ENCODE measurements at places on chromosomes 3 and 15.

- no peak for DNase-seq
Observed at GRCh38 chr3:125087768-125088391, 32.1 kb upstream of the HEG1 start.

DNA sequence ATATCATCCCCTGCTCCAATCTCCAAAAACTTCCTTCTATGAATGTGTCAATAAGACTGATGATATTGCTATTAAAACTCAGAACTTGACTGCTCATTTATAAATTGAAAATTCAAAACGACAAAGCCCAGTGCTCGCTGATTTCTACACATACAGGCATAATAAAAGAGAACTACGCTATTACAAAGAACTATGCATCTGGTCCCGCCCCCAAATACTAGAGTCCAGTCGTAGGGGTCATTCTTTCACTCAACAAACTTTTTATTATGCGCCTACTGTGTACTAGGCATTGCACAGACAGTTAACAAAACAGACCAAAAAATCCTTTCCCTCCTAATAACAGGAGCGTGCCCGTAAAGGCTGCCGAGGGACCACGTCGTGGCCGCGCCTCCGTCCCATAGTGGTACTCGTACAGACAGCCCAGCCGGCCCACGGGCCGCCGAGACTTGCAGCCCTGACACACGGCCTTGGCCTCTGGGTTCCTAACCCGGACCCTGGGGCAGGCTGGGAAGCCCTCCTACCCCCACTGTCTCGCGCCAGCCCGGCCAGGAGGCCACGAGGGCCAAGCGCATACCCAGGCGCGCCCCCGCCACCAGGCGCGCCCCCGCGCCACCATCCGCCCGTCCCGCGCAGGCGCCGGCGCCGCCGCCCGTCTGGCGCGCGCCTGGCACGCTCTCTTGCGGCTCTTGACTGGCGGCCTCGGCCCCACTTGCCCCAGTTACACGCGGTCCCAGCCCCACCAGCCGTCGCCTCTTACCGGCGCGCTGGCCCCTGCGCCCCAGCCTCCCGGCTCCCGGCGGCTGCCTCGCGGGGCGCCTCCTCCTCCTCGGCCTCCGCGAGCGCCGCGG, 757 bp downstream of the AVEN start:
- peak; percentile 84 for DNase-seq

- no peak for DNase-seq
Observed at GRCh38 chr3:193314161-193314560, 64.4 kb downstream of the ATP13A5 start.

- DNase-seq: no peak
Observed at GRCh38 chr15:33277689-33278088, 33.1 kb upstream of the RYR3 start.

DNA sequence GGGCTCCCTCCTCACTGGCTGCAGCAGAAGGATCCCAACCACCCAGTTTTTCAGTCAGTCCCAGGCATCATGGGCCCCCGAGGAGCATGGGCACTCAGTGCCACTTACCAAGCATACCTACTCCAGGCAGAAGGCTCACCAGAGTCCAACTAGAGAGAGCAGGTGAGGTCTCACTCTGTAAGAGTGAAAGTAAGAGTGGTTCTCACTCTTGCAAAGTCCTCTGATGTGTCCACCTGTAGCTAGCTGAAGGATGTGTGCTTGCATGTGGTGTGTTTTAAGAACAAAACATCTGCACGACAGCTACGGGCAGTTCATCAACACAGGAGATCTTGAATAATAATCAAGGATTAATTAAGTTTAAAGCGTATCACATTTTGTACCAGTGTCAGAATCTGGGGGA, 49.7 kb downstream of the CCK start:
- no peak for DNase-seq

GRCh38 chr3:194093842-194094241, 42.1 kb upstream of the HES1 start:
- no peak for DNase-seq

DNA sequence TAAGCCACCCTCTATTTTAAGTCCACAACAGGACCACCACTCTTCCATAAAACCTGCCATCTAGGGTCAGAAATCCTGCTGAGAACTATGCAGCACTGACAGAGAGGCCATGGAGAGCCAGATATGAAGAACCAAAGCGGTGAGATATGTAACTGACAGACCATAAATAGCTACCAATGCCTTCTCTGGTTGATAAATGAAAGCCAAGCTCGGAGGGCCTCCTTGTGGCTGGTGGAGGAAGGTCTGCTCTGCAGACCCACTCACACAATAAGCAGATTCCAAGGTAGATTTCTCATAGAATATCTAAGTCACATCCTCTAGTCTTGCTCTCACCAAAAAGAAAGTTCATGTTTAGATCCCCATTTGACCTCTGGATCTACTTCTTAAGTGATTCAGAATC, 38.9 kb downstream of the RYK start:
- no peak for DNase-seq

- no peak for DNase-seq
Observed at GRCh38 chr3:53818221-53819162, 27.7 kb downstream of the CHDH start.

DNA sequence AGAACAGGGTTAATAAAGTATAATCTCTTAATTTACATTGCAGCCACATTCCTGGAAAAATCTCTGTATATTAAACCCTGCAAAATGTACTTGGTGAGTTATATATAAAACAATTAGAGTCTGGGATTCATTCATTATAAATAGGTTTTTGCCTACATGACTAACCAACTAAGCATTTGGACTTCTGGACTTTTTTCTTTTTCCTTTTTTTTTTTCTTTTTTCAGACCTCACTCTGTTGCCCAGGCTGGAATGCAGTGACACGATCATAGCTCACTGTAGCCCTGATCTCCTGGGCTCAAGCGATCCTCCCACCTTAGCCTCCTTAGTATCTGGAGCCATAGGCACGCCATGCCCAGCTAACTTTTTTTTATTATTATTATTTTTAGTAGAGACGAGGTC, 4.5 kb downstream of the DNAJC13 start:
- DNase-seq: no peak

DNA sequence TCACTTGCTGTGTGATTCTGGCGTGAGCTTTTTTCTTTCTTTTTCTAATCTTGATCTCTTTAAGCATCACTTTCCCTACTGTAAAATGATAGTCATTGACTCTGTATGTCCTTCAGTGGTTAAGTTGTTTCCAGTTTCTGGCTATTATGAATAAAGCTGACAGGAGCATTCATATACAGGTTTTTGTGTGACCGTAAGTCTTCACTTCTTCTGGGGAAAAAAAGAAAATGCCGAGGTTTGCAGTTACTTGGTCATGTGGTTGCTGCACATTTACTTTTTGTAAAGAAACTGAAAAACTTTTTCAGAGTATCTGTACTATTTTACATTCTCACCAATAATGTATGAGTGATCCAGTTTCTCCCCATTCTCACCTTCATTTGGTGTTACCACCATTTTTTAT, 247.4 kb upstream of the RBMS3 start:
- DNase-seq: no peak

DNA sequence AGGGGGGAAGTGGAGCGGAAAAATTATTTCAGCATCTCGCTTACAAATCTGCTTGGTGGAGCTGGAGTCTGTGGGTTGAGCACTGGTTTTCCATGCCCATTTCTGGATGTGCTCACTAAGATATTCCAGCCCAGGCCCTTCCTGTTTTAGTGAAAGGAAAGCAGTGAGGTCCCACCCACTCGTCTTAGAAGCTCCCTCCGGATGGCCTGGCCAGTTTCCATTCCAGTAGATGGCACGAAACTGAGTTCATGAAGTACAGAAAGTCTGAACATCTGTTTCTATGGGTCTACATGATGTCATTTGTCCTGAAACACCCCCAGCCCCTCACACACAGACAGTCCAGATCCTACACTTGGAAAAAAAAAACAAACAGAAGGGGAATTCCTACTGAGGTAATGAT, 31.9 kb upstream of the THSD4 start:
- DNase-seq: no peak

DNA sequence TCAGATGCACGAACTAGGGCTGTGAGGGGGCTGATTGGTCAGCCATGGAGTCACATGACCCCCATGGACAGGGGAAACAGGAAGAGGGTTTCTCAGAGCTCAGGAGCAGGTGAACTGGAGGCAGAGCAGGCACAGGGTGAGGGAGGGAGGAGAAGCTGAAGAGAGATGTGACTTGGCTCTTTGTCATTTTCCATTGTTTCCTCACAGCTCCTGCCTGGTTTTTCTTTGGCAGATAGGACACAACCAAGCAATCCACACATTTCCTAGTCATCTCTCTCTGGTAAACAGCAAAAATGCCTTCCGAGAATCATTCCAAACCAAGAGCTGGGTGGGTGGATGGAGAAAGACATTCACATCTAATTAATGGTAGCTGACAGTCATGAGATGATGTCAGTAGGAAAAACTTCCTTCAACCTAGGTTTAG, 43.4 kb upstream of the LMCD1 start:
- DNase-seq: no peak

DNA sequence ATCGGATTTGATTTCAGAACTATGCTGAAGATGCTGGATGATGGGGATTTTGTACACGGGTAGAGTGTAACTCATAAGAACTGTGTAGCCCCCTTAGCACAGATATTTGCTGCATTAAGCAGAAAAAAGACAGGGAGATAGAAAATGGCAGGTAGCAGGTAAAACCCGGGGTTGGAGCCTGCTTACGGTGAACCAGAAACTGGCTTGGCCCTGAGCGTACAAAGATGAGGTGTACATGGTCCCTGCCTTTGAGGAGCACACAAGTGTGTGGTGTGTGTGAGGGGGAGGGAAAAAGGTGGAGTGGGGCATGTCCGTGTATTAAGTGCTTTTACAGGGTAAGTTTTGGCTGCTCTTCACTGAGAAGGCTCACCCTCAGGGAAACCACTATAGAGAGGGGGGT, 3.5 kb downstream of the LPP start:
- DNase-seq: no peak

- DNase-seq: no peak
Observed at GRCh38 chr3:99774467-99774866, 43.2 kb upstream of the CMSS1 start.

- no peak for DNase-seq
Observed at GRCh38 chr15:58597943-58598828, 151.3 kb downstream of the ADAM10 start.

DNA sequence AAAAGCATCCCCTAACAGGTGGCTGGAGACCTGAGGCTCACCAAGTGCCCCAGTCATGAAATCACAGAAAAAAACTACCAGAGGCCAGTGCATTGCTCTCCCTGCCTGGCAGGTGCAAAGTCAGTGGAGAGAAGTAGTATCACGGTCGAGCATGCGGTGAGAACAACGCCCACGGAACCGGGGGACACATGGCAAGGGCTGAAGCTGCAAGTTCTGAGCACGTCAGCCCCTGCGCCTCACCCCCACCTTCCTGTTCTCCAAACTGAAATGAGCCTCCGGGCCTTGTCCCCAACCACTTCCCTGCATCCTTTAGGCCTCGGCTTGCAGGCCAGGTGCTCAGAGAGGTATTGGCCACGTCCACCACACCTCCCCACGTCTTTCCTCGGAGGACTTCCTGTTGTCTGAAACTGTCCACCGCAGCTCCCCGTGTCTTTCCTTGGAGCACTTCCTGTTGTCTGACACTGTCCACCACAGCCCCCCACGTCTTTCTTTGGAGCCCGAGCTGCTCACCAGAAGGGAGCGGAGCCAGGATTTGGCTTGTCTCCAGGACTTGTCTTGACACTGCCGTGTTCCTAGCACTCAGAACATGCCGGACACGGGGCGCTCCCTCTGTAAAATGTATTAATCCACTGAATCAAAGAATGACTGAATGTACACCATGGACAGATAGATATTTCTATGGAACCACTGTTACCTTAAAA, 43.9 kb downstream of the NSMCE3 start:
- no peak for DNase-seq

GRCh38 chr3:141246224-141246957, 14.8 kb downstream of the PXYLP1 start:
- no peak for DNase-seq

DNA sequence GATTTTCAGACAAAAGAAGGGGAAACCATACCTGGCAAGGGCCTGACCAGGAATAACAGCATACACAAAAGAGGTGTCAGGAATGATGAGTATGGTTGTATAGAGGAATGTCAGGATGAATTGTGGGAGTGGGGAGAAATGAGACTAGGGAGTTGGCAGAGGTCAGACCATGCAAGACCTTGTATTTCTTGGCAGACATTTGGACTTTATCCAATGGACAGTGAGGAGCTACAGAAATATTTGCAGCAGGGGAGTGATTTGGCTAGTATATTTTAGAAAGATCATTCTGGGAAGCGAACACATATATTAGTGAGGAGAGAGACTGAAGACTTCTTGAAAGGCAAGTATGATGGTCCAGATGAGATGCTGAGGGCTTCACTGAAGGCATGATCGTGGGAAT, 25.4 kb upstream of the ALPK3 start:
- no peak for DNase-seq

DNA sequence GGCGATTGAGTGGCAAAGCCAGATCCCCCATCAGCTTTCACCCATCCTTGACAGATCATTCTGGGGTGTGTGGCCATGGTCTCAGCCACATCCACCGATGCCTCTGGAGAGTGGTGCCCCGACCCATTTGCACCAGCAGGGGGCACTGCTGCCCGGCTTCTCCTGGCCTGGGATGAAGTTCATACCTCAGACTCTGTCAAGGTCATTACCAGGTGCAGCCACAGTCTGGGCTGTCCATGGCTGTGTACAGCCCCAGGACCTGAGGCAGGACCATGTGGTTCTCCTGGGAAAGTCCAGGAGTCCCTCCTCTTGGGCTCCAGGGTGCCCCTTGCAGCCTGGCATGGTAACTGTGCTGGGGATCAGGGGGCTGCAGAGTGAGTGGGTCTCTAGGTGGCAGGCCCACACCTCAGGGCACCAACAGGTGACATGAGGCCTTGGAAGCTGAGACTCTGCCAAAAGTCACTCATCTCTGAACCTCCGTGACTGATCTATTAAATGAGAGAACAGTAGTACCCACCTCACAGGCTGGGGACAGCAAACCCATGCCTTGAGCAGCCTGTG, 67.2 kb downstream of the CACNA2D2 start:
- peak; percentile 74 for DNase-seq

GRCh38 chr3:89619263-89619662, 511.8 kb downstream of the EPHA3 start:
- no peak for DNase-seq

DNA sequence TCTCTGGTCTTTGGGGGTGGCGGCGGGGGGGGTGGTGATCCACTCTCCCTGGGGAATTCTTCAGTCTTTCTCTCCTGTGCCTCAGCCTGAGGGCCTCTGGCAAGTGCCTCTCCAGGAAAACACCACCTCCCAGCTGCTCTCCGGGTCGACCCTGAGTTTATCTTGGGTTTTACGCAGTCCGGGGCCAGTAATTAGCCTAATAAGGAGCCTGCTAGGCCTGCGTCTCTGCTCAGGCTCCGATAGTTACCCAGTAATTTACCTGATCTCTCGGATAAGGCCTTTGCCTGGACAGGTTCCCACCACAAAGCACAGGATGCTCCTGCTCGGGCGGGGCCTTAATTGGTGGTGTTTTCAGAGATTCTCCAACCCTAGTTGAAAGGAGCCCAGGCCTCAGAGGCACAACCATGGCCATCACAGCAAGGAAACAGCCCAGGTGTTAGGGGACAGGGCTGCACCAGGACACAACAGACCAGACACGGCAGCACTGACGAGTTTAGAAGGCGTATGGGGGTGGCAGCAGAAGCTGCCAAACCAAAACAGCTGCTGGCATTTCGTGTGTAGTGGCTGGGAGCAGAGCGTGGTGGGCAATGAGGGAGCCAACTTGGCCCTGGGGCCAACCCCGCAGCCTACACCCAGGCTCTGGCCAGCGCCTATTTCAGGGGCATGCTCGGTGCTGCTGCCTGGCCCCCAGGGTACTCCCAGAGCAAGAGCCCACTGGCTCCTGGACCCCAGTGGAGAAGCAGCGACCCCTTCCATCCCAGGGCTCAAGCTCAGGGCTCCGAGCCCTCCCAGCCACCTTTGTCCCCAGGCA, 71.4 kb downstream of the KLF13 start:
- DNase-seq: no peak

GRCh38 chr3:146382386-146382785, 87.0 kb downstream of the PLSCR2 start:
- DNase-seq: no peak
